ENCODE measurements at places on chromosomes 12 and 14.

DNA sequence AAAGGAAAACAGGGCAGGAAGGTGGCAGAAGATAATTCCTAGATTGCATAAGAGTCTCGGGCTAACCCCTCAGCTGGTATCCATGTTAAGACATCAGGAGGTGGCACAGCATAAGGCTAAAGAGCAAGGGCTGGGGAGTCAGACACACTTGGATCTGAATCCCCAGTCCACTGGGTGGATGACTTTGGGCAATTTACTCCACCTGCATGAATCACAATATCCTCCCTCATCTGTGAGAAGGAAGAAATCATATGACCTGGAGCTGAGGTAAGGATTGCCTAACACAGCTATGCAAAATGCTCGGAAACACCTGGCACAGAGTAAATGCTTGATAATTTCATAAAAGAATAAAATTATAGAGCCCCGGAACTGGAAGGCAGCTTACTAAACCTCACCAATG, 217.9 kb downstream of the PIK3C2G start:
- no peak for DNase-seq

DNA sequence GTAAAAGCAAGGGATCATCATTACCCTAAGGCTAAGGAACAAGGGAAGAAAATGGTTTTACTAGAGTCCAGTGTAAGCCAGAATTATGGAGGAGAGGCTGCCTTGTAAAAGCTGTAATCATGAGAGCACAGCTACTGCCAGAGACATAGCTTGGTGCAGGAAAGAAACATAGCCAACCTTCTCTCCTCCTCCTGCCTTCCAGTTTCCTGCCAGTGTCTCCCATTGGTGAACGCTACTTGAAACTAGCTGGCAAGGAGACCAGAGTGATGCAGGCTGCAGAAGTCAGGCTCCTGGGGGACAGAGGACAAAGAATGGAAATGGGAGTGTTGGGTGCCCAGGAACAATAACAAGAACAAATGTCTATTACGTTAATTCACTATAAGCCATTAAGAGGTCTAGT, 158.5 kb downstream of the NELL2 start:
- DNase-seq, result no peak

- DNase-seq, result no peak
Measured at GRCh38 chr14:36315159-36315853, 5.1 kb downstream of the MBIP start.

GRCh38 chr12:121538699-121539061, 42.1 kb downstream of the KDM2B start:
- no peak for DNase-seq

DNA sequence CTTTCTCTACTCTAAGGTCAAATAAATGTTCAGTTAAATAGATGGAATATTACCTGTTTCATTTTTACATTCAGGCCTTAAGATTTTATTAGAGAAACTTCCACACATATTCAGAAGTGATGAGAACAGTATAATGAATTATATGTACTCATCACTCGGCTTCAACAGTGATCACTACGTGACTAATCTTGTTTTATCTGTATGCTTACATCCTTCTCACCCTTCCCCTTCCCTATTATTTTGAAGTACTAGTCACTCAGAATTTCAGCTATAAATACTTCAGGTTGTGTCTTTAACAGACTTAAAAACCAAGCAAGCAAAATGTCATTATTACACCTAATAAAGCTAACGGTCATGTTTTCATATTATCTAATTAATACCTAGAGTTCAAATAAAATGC, 34.9 kb downstream of the ETV6 start:
- no peak for DNase-seq

GRCh38 chr12:47750229-47750798, 8.4 kb downstream of the RAPGEF3 start:
- DNase-seq, result no peak

- DNase-seq, result no peak
Measured at GRCh38 chr14:66425402-66425801, 60.8 kb upstream of the CCDC196 start.

- DNase-seq, result no peak
Measured at GRCh38 chr12:24821691-24822090, 127.2 kb downstream of the BCAT1 start.

- DNase-seq, result no peak
Measured at GRCh38 chr12:114658002-114658441, 26.0 kb downstream of the TBX3 start.

DNA sequence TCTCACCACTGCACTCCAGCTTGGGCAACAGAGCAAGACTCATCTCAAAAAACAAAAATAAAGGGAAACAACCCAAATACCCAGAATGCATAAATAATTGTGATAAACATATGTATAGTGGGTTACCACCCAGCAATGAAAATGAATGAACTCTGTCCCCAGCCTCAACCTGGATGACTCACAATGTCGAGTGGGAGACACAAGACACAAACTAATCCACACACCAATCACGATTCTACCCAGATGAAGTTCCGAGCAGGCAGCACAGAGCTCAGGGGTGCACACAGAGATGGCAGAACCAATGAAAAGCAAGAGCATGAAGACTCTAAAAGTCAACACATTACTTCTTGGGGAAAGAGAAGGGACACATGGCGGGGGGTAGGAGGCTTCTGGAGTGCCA, 27.1 kb downstream of the ABCB9 start:
- DNase-seq, result no peak
